ENCODE measurements at places on chromosomes 2 and 18.

DNA sequence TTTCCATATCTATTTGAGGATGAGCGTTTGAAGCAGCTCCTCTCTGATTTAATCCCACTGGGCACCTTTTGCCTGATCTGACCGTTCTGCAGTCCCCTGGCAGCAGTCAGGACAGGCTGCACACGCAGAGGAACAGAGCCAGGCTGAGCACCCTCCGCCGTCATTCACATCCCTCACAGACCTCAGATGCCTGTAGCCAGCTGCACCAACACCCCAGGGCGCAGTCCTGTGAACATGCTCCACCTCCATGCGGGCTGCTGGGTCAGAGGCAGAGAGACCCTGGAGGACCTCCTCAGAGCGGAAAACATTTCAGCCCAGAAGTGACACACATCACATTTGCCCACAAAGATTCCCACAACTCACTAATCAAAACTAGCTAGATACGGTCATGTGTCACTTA lies 146.1 kb downstream of the SEPTIN10 start:
- no peak for DNase-seq

- no peak for DNase-seq
Observed at GRCh38 chr18:49949951-49950395, 136.6 kb upstream of the ACAA2 start.

DNA sequence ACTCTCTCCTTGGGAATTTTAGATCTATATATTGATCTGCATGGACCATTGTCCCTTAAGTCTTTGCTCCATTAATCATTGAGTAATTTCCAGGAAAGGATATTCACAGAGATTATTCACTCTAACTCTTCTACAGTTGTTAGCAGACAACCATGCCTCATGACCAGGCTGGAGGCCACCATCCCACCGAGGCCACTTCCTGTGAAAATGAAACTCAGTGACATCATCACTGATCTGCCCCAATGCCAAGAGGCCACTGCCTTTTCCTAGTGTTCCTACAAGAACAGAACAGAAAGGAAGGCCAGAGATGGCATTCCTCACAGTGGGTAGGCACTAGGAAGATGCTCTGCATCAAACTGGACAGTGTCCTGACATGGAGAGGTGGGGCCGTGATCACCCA lies 161.3 kb downstream of the DTNA start:
- no peak for DNase-seq

GRCh38 chr2:118763797-118764196 lies 83.7 kb downstream of the EN1 start:
- no peak for DNase-seq

DNA sequence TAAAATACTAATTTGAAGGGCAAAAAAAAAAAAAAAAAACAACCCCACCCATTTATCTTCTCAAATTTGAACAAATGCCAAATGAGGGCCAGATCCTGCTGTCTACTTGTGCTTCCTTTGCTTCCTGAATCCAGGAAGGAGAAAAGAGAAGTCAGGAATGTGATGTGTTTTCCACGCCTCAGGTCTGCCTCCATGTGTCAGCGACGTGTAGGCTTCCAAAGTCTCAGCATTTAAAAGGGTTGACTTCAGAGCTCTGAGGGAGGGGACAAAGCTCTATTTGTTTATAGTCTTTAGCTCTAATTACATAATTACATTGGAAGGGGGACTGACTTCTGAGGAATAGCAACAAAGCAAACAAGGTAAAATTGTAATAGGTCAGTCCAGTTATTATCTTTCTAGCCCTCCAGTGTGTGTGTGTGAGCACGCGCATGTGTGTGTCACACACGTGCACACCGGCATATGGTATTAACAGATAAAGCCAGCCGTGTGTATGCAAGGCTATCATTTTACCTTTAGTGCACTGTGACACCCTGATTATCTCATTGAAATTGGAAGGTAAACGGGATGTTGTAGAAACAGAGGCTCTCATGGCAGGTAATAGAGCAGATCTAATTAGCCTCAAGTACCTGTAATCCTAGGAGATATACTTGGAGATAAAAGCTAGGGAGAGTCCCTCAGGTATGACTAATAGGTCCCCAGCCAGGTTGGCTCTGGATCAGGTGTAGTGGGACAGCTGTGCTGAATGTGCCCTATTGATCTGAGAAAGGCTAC lies 911.4 kb upstream of the ZEB2 start:
- no peak for DNase-seq

- no peak for DNase-seq
Observed at GRCh38 chr18:62152844-62153243, 34.0 kb downstream of the PIGN start.

- DNase-seq, result no peak
Observed at GRCh38 chr18:29077344-29077743, 900.4 kb upstream of the CDH2 start.

DNA sequence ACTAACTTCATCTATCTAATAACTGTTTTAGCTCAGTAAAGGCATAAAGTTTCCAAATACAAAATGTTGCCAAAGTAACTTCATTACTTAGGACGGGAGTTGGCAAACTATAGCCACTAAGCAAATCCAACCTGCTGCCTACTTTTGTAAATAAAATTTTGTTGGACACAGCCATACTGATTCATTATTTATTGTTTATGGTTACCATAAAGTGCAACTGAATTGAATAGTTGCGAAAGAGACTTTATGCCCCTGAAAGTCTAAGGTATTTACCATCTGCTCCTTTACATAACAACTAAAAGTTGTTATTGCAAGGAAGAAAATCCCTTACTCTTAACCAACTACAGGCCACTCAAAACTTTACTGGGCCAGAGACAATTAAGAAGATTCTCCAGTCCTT lies 256.7 kb upstream of the RBBP8 start:
- DNase-seq, result no peak

- DNase-seq, result no peak
Observed at GRCh38 chr2:68167186-68167585, 9.5 kb downstream of the PNO1 start.

DNA sequence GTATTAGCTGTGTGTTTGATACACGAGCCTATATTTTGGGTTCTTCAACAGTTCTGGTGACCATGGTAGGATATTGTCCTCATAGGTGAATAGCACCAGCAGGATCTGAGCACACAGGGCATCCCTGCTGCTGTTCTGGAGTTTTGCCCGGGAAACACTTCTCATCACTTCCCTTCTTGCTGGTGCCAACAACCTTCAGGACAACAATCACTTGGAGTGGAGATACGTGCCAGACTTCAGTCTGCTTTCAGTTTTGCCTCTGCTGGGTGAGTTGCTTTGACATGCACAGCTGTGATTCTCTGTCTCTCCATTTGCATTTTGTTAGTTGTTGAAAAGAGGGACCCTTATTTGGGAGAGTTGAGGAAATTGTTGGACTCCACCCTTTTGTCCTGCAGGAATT lies 1347.2 kb upstream of the DDX18 start:
- no peak for DNase-seq

DNA sequence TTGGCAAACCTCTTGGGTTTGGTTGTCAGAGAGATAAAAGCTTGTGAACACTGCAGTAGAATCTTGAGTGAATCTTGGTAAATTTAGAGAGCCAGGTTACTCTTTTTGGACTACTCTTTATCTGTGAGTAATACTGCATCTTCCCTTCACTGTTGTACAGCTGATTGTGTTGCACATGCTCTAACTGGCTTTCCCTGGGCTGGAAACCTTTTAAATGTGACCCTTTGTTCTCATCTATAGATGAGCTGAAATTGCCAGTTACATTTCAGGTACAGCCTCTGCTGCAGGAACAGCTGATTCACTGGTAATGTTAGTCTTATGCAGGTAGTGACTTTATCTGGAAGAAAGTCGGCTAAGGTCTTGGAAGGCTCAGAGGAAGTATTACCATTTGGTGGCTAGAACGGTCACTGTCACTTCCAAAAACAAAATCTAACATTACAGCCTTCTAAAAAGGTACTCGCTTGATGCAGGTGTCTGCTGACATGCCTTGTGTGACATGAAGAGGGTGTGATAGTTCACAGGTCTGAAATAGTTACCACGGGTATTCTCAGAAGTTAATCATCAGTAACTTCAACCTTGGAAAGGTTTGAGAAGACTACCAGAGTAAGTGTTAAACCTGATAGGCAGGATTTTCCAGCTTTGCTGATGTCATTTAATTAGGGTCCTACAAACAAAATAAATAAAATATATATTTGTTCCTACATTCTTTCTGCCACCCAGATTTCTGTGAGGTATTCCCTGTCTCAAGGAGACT lies 851.1 kb downstream of the SLC4A3 start:
- no peak for DNase-seq

DNA sequence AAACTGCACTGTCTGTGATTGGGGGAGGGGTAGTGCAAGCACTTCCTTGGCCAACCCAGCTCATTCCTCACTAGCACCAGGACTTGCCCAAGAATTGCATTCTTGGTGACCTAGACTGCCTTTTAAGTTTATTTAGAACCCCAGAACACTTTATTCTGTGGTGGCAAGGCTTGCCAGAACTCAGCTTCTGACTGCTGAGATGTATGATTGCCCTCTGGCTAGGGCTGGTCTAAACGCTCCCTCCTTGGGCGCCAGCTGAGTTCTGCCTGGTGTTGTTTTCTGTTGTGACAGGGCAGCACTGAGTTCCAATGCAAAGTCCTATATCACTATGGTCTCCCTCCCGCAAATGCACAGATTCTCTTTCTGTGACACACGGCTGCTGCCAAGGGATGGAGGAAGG lies 247.7 kb downstream of the ZNF385B start:
- no peak for DNase-seq

DNA sequence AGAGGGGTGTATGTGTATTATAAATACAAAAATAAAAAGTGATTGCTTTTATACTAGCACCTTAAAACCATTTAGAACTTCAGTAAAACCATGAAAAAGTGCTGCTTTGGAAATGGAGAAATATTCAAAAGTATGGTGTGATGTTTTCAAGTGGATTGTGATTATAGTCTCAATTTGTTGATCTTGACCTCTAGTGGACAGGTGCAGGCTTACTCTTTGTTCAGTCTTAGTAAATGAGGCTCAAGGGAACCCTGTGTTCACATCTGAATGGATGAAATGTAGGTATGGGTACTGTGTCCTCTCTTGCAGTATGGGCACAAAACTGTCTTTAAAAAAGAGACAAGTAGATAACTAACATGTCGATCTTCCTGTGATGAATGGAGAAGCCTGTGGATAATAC lies 145.8 kb downstream of the MCFD2 start:
- no peak for DNase-seq

- DNase-seq, result no peak
Observed at GRCh38 chr2:111032721-111033429, 87.8 kb upstream of the BCL2L11 start.

- no peak for DNase-seq
Observed at GRCh38 chr18:79573921-79574491, 105.6 kb upstream of the CTDP1 start.

All from non-pigmented ciliary epithelial cell (primary cell).